ENCODE measurements at places on chromosomes 5 and 9. TPM values are rescaled to one million over a fixed set of nuclear protein-coding genes. Genes with fewer than 3 reads are reported as not detected.

The ARL10 gene
- not detected for total RNA-seq

The UGT3A1 gene
- not detected for total RNA-seq

The SNAPC4 gene
- 23.8 TPM for total RNA-seq

The REEP2 gene
- 37.7 TPM for total RNA-seq

The CCL27 gene
- total RNA-seq: not detected

The TICAM2 gene
- total RNA-seq: 11.1 TPM

The MSMP gene
- not detected for total RNA-seq

The PAIP1 gene
- 210 TPM for total RNA-seq

The NADK2 gene
- total RNA-seq: 42.4 TPM

The STKLD1 gene
- total RNA-seq: 0.91 TPM

The GLRA1 gene
- total RNA-seq: not detected

The MSX2 gene
- 0.36 TPM for total RNA-seq

The MYMK gene
- total RNA-seq: not detected

The SOX30 gene
- not detected for total RNA-seq

The NACC2 gene
- total RNA-seq: 34.2 TPM

The DHX29 gene
- 47.8 TPM for total RNA-seq

The MAN1B1 gene
- total RNA-seq: 196 TPM

The AHRR gene
- 1.2 TPM for total RNA-seq

- no peak for DNase-seq
These were observed 28.7 kb downstream of the ANKRD33B start for GRCh38 chr5:10592601-10593000.

GRCh38 chr9:132947756-132948155 is 3.3 kb upstream of the TSC1 start:
- DNase-seq: no peak

DNA sequence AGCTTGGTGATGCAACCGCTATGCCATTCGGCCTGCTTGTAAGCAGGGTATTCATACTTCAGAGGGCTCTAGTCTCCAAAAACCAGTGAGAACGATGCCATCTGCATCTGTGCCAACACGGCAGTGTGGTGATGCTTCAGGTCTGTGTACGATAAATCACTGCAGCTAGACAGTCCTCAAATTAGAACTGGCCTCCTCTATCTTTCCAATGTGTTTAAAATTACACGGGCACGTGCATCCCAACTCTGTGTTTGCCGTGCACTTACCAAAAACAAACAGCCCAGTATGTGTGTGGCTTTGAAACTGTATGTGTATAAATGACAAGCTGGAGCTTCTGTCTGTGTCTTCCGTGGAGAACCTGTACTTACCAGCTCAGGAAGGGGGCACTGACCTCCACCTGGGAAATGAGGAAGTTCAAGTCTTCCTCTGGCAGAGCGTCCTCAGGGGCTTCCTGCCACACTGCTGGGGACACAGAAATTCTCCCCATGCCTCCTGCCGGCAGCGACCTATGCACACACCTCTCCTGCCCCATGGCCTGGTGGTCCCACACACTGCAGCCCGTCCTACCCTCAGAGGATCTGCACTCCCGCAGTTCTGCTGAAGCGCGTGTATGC is 12.3 kb downstream of the MED10 start:
- DNase-seq: no peak

DNA sequence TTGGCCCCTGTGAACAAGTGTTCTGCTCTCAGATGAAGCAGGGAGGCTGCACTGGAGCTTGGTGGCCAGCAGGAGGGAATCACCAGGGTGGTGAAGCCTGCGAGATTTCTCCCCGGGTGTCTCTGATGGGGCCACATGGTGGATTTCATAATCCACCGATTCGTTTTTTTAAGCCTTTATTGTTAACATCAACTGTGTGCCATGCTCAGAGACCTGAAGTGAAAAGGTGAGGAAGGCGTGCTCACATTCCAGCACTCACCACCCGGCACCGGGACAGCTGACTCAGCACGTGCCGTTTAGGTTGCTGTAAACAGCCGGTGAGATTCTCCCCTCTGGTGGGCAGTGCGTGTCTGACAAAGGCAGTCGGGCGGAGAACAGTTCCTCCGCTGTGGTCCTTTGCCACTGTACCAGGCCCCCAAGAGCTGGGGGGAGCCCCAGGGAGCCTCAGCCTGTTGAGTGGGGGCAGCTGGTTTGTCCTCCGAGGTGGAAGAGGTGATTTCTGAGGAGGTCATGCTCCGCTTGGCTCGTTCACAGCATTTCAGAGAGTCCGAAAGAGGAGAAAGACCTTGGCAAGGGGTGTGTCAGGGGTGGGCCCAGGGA is 12.7 kb upstream of the AHRR start:
- DNase-seq: no peak

GRCh38 chr5:140363631-140364471 is 3.9 kb downstream of the SLC4A9 start:
- DNase-seq: no peak

- peak; percentile 98 for DNase-seq
These were observed 33.9 kb downstream of the OLFML2A start for GRCh38 chr9:124810663-124811355.

- DNase-seq: no peak
These were observed 382.9 kb downstream of the GLIS3 start for GRCh38 chr9:3916984-3917383.

GRCh38 chr5:67983251-67984110 is 232.1 kb upstream of the PIK3R1 start:
- peak; percentile 78 for DNase-seq

DNA sequence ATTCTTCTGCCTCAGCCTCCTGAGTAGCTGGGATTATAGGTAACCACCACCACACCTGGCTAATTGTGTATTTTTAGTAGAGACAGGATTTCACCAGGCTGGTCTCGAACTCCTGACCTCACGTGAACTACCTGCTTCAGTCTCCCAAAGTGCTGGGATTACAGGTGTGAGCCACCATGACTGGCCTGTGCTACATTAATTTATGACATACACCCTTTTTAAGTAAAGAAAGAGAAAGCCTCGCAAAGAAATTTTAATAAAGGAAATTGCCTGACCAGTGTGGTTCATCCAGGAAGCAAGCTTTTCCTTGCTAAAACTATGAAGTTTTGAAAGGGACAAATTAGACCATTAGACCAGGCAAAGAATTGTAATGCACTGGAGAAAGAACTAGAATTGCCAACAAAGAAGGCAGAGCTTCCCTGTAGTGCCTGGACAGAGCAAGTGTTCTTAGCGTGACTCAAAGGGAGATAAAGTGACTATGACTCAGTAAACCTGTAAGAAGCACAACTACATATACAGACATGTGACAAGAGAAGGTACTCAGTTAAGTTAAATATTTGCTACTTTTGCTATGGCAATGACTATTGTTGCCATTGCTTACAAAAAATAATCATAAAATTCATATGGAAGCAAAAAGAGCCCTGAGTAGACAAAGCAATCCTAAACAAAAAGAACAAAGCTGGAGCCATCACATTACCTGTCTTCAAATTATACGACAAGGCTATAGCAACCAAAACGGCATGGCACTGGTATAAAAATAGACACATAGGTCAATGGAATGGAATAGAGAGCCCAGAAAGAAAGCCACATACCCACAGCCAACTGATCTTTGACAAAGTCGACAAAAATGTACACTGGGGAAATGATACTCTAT is 54.6 kb downstream of the FYB1 start:
- no peak for DNase-seq

- DNase-seq: peak; percentile 36
These were observed 25.9 kb upstream of the SLC12A7 start for GRCh38 chr5:1137567-1138444.

DNA sequence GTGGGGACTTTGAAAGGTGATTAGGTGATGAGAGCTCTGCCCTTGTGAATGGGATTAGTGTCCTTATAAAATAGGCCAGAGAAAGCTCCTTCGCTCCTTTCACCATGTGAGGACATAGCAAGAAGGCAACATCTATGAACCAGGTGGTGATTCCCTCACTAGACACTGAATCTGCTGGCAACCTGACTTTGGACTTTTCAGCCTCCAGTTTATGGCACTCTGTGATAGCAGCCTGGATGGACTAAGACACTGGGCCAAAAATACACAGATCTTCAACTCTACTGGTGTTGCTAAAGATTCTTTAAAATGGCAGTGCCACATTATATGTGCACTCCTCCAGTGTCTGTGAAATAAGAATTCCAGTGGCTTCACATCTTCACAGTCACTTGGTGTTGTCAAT is 41.2 kb upstream of the COL15A1 start:
- DNase-seq: no peak

- no peak for DNase-seq
These were observed 26.3 kb downstream of the CNTFR start for GRCh38 chr9:34563262-34563661.

GRCh38 chr9:34554211-34555001 is 31.6 kb upstream of the ENHO start:
- DNase-seq: peak; percentile 34

- no peak for DNase-seq
These were observed 654.4 kb upstream of the CDH6 start for GRCh38 chr5:30539004-30539634.

DNA sequence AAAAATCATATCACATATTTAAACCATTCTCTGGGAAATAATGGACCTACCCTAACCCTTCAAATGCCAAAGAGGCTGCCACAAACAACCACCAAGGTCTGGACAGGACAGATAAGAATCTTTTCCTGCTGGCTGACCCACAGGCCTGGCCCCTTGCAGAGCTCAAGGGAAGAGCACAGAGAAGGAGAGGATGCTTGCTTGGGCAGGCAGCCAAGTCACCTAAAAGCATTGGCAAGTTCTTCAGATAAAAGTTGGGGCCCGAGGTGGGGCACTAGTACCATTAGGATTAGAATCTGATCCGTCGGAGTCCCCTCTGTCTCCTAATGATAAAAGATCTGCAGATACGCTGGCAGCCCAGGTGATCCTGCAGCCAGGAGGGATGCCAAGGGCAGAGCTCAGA is 176.6 kb downstream of the GABBR2 start:
- no peak for DNase-seq

DNA sequence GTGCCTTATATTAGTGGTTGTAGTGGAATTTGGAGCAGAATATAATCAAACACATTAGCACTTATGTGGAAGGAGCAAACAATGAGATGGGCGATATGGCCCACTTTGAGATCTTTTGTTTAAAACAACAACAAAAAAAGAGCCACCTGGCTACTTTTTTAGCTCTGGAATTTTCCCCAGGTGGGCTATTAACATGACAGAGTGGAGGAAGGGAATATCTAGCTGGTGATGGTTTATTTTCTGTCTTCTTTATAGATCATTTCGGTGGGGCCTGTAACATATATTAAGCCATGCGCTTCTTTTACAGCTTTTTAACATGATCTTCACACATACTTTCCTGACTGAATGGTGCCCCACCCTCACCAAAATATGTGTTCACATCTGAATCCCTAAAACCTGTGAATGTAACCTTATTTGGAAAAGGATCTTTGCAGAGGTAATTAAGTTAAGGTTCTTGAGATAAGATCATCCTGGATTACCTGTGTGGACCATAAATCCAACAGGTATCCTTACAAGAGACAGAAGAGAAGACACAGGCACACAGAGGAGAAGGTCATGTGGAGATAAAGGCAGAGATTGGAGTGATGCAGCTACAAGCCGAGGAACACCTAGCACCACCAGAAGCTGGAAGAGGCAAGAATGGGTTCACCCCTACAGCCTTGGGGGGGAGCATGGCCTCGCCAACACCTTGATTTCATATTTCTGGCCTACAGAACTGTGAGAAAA is 16.6 kb upstream of the ENTREP1 start:
- DNase-seq: no peak

GRCh38 chr5:40646266-40646665 is 33.4 kb upstream of the PTGER4 start:
- DNase-seq: peak; percentile 10

DNA sequence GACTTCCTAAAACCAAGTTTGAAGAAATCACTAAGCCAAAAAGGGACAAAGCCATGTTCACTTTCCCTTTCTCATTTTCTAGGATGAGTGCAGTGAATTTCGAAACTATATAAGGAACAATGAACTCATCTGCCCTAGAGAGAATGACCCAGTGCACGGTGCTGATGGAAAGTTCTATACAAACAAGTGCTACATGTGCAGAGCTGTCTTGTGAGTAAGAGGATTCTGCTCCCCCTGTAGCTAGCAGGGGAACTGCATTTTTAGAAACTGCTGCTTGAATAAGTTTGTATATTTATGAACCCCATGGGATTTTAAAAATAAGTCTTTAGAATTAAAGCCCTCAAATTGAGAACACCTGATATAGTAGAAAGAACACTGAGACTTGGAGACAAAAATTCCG is 42.7 kb upstream of the SPINK14 start:
- DNase-seq: peak; percentile 14

DNA sequence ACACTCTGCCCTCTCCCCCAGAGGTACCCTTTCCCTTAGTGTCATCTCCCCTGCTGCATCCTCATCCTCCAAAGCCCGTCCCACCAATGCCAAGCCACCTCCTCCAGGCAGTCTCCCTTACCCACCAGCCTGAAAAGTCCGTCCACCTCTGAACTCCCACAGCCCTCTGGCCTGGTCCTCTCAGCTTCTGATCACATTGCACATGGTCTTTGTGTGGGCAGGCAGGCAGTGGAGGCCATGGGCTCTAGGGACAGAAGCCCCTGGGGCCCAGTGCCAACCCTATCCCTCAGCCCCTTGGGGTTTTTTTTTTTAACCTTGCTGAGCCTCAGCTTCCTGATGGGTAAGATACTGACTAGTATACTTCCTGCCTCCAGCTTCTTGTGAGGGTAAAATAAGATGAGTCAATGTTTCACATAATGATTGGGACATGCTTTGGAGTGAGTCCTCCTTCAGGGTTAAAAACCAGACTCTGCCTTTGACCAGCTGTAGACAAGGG is 19.4 kb downstream of the CSF1R start:
- peak; percentile 67 for DNase-seq

DNA sequence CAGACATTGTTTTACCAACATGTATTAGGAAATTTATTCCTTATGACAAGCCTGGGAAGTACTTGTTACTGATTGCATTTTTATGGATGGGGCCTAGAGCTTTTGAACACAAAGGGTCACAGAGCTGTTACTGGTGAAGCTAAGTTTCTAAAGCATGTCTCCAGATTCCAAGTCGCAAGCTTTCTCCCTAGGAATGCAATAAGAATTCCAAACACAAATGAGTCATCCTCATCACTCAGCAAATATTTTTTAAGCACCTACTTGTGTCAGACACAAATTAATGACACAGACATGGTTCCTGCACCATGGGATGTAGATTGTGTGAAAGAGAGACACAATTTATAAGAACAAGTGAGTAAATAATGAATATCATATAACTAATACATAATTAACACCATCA is 11.0 kb upstream of the SH3RF2 start:
- DNase-seq: peak; percentile 97

GRCh38 chr5:97243353-97243752 is 60.3 kb upstream of the RIOK2 start:
- DNase-seq: no peak

All from A172 (cell line).